ENCODE measurements at places on chromosomes 2 and 18. TPM values are rescaled to one million over a fixed set of nuclear protein-coding genes. Genes with fewer than 3 reads are reported as not detected.

GRCh38 chr18:24176727-24177416, 38.0 kb downstream of the CABYR start:
- H3K27me3 ChIP-seq: no peaks in the 10 kb centered on the region
- peak; percentile 50 for DNase-seq
- H3K27ac ChIP-seq: no peak overlapping the region
- no peaks in the 10 kb centered on the region for H3K36me3 ChIP-seq
- no peaks in the 10 kb centered on the region for H3K4me1 ChIP-seq
- H3K4me3 ChIP-seq: no peak overlapping the region

- H3K4me1 ChIP-seq: no peaks in the 10 kb centered on the region
- no peaks in the 10 kb centered on the region for H3K27me3 ChIP-seq
- H3K27ac ChIP-seq: no peak overlapping the region
- no peak overlapping the region for H3K4me3 ChIP-seq
- no peaks in the 10 kb centered on the region for H3K36me3 ChIP-seq
- DNase-seq: no peak
These were observed 30.8 kb upstream of the TNFAIP6 start for GRCh38 chr2:151326554-151326953.

GRCh38 chr18:36205166-36205565, 17.9 kb downstream of the MOCOS start:
- H3K4me3 ChIP-seq: no peak overlapping the region
- H3K4me1 ChIP-seq: no peaks in the 10 kb centered on the region
- no peaks in the 10 kb centered on the region for H3K36me3 ChIP-seq
- no peaks in the 10 kb centered on the region for H3K27me3 ChIP-seq
- DNase-seq: no peak

GRCh38 chr2:182456784-182457183, 29.9 kb upstream of the PDE1A start:
- no peaks in the 10 kb centered on the region for H3K4me1 ChIP-seq
- DNase-seq: no peak
- no peak overlapping the region for H3K4me3 ChIP-seq
- H3K36me3 ChIP-seq: no peaks in the 10 kb centered on the region
- no peak overlapping the region for H3K27ac ChIP-seq

DNA sequence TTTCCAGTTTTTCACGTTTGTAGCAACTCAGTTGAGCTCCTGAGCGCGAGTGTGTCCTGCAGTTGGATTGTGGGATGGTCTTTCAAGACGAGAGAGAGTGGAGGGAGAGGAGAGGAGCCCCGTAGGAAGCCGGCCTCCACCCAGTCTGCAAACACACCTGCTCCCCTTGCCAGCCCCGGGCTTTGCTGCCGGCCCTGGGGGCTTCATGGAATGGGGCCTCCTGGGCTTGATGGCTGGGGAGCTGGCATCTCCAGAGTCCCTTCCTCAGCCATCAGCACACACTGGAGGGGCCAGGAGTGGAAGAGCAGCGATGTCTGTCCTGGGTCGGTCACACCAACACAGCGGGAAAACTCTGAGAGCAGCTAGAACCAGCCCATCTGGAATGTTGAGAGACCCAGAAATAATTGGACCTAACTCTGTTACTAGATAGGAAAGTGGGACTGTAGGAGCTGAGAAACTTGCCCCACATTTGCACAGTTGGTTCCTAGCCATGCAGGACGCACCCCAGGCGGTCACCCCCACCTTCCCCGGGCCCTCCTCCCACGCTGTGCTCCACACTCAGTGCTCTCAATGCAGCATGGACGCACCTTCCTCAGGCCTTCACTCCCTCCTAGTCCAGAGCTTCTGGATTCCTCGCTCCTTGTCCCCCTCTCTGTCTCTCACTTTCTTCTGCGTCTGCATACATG, 69.6 kb downstream of the PTGR3 start:
- no peak overlapping the region for H3K27ac ChIP-seq
- DNase-seq: no peak
- H3K4me3 ChIP-seq: no peak overlapping the region
- no peaks in the 10 kb centered on the region for H3K27me3 ChIP-seq
- no peaks in the 10 kb centered on the region for H3K36me3 ChIP-seq

DNA sequence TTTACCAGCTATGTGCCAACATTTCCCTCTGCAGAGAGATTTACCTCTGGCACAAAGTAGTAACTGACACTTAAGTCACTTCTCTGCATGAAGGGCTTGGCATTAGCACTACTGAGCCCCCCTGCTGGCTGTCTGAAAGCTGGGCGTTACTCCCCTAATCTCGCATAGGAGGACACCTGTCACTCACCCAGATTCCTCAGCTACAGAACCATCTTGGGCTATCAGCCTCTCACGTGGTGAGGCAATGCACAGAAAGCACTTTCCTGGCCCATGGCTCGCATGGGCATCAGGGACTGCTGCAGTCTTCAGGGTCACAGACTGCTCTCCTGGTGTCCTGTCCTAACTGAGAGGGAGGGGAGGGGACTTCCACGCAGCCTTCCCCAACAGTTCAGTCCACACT, 12.0 kb downstream of the SERPINE2 start:
- H3K36me3 ChIP-seq: no peaks in the 10 kb centered on the region
- no peak overlapping the region for H3K27ac ChIP-seq
- no peaks in the 10 kb centered on the region for H3K27me3 ChIP-seq
- no peak overlapping the region for H3K4me3 ChIP-seq

GRCh38 chr18:23384778-23385736, 68.0 kb upstream of the RIOK3 start:
- H3K4me3 ChIP-seq: no peak overlapping the region
- no peak for DNase-seq
- H3K36me3 ChIP-seq: no peaks in the 10 kb centered on the region
- no peak overlapping the region for H3K27ac ChIP-seq
- H3K4me1 ChIP-seq: no peaks in the 10 kb centered on the region
- H3K27me3 ChIP-seq: no peaks in the 10 kb centered on the region

GRCh38 chr2:186599186-186599778, 9.4 kb downstream of the ITGAV start:
- no peak overlapping the region for H3K4me3 ChIP-seq
- no peak for DNase-seq
- no peaks in the 10 kb centered on the region for H3K27me3 ChIP-seq

GRCh38 chr18:10299643-10300042, 154.8 kb upstream of the APCDD1 start:
- H3K4me3 ChIP-seq: no peak overlapping the region
- no peak overlapping the region for H3K27ac ChIP-seq
- H3K36me3 ChIP-seq: no peaks in the 10 kb centered on the region
- H3K4me1 ChIP-seq: no peaks in the 10 kb centered on the region
- H3K27me3 ChIP-seq: no peaks in the 10 kb centered on the region
- DNase-seq: no peak

- H3K4me3 ChIP-seq: no peak overlapping the region
- DNase-seq: no peak
- H3K27me3 ChIP-seq: no peaks in the 10 kb centered on the region
- no peak overlapping the region for H3K27ac ChIP-seq
These were observed 137.6 kb downstream of the TNS1 start for GRCh38 chr2:217864963-217865772.

DNA sequence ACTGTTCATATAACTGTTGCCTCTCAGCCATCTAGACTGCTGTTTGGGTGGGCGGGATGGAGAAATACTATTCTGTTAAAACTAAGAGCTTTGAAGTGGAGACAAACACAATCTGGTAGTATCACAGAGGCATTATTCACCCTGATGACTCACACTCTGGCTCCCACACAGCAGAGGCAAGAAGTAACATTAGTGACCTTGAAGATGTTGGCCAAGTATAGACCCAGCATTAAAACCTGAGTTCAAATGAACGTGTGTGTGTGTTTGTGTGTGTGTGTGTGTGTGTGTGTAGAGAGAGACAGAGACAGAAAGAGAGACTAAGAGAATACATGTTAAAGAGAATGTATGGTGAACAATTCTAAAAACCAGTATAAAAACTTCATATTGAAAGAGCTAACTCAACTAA, 22.5 kb upstream of the ACVR1 start:
- no peaks in the 10 kb centered on the region for H3K27me3 ChIP-seq
- no peak overlapping the region for H3K27ac ChIP-seq
- no peak overlapping the region for H3K4me3 ChIP-seq

GRCh38 chr18:49177071-49177470, 226.3 kb upstream of the SMAD7 start:
- H3K4me3 ChIP-seq: no peak overlapping the region
- H3K4me1 ChIP-seq: peaks cover 10% of the 10 kb centered on the region
- no peaks in the 10 kb centered on the region for H3K27me3 ChIP-seq
- DNase-seq: no peak

- no peak overlapping the region for H3K27ac ChIP-seq
- no peaks in the 10 kb centered on the region for H3K36me3 ChIP-seq
- no peaks in the 10 kb centered on the region for H3K4me1 ChIP-seq
- H3K27me3 ChIP-seq: no peaks in the 10 kb centered on the region
These were observed 42.8 kb upstream of the LDLRAD4 start for GRCh38 chr18:13175754-13176210.

GRCh38 chr2:133377021-133377481, 191.2 kb downstream of the NCKAP5 start:
- DNase-seq: no peak
- no peak overlapping the region for H3K27ac ChIP-seq
- H3K4me1 ChIP-seq: no peaks in the 10 kb centered on the region

DNA sequence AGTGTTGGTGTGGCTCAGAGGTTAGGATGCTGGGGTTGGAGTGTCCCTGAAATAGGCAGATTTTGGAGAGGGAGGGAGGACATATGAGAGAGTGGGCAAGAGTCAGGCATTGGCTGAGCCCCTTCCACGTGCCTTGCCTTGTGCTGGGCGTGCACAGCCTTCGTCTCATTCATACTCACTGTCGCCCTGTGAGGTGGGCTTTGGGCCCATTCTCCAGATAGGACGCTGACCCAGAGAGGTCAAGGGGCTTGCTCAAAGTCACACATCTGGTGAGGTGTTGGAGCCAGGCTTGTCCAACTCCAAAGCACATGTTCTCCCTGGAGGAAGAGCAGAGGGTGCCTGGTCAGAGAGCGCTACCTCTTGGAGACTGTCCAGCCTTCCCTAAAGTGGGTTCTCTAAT, 166.8 kb downstream of the DYSF start:
- no peaks in the 10 kb centered on the region for H3K36me3 ChIP-seq
- H3K27ac ChIP-seq: no peak overlapping the region
- H3K27me3 ChIP-seq: no peaks in the 10 kb centered on the region

DNA sequence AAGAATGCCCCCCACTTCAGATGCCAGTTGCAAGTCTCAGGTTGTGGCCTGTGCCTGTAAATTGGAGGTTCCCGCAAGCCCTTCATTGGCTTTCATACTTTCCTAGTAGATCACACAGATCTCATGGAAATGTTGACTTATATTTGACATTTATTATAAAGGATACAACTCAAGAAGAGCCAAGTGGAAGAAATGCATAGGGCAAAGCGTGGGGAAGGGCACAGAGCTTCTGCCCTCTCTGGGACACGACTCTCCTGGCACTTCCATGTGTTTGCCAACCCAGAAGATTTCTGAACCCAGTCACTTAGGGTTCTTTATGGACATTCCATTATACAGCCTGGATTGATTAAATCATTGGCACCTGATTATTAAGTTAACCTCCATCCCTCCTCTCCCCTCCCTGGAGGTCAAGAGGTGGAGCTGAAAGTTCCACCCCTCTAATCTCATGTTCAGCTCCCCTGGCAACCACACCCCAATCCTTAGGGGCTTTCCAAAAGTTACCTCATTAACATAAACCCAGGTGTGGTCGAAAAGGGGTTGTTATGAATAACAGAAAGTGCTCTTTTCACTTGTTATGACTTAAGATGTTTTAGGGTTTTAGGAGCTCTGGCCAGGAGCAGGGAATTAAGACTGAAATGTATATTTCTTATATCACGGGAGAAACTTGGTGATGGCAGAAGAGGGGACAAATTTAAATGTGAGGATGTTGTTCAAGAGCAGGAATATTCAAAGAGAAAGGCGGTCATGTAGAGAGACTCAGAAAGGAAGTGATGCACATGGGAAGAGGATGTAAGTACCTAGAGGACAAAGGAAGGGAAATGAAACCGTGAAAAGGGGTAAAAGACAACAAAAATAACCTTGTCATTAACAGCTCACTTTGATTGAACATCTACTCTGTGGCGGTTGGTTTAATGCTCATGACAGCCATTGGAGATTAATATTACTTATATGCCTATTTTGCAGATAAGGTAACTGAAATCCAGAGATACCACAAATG, 31.8 kb downstream of the SP100 start:
- peaks cover 21% of the 10 kb centered on the region for H3K4me1 ChIP-seq
- H3K27ac ChIP-seq: peak overlapping the region; percentile 13
- peaks cover 20% of the 10 kb centered on the region for H3K36me3 ChIP-seq
- no peaks in the 10 kb centered on the region for H3K27me3 ChIP-seq

- H3K27me3 ChIP-seq: no peaks in the 10 kb centered on the region
- H3K27ac ChIP-seq: no peak overlapping the region
- DNase-seq: no peak
- no peaks in the 10 kb centered on the region for H3K4me1 ChIP-seq
These were observed 18.9 kb downstream of the SLC8A1 start for GRCh38 chr2:40432921-40433483.

DNA sequence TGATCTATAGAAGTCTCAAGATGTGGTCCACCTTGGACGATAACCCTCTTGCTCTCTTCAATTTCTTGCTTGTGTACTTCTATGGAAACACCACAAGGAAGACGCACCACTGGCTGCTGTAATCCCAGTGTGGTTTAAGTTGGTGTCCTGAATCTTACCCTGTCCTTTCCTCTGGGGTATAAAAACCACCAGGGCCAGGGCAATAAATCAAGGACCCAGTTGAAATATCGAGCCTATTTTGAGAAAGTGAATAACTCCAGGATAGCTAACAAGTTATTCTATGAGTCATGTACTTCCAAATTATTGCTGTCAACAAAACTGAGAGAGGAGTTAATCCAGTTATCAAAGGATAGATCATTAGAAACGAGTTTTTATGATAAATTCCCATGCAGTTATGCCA, 137.0 kb downstream of the RND3 start:
- H3K27me3 ChIP-seq: no peaks in the 10 kb centered on the region
- DNase-seq: no peak
- H3K27ac ChIP-seq: no peak overlapping the region
- no peaks in the 10 kb centered on the region for H3K4me1 ChIP-seq
- H3K4me3 ChIP-seq: no peak overlapping the region

GRCh38 chr2:197360744-197361156, 50.2 kb upstream of the ANKRD44 start:
- no peak overlapping the region for H3K27ac ChIP-seq
- no peak overlapping the region for H3K4me3 ChIP-seq
- DNase-seq: no peak
- H3K36me3 ChIP-seq: no peaks in the 10 kb centered on the region

GRCh38 chr2:189441709-189442074, 418 bp downstream of the WDR75 start:
- H3K4me3 ChIP-seq: peak overlapping the region; percentile 81
- no peak for DNase-seq
- no peaks in the 10 kb centered on the region for H3K36me3 ChIP-seq
- H3K27ac ChIP-seq: peak overlapping the region; percentile 83
- no peaks in the 10 kb centered on the region for H3K27me3 ChIP-seq

Gene CCDC121
- 3.3 TPM for total RNA-seq

Gene TUBB8B
- not detected for total RNA-seq

Gene GPR75
- 2.3 TPM for total RNA-seq

Gene RGPD8
- total RNA-seq: 21.5 TPM

Gene RNF152
- 11.2 TPM for total RNA-seq

Gene NXPH2
- not detected for total RNA-seq

Gene HOXD4
- total RNA-seq: 0.81 TPM

Gene CRYBA2
- total RNA-seq: not detected

Gene TCF23
- not detected for total RNA-seq

Gene BOLL
- total RNA-seq: not detected

Gene NGEF
- total RNA-seq: not detected

Gene SRD5A2
- 0.44 TPM for total RNA-seq

Gene CERKL
- 23.1 TPM for total RNA-seq

Gene HTR2B
- 1.0 TPM for total RNA-seq

Gene GAD1
- total RNA-seq: not detected

Data from upper lobe of left lung (tissue), 6 donors.